ENCODE measurements at places on chromosomes 2 and 18.

DNA sequence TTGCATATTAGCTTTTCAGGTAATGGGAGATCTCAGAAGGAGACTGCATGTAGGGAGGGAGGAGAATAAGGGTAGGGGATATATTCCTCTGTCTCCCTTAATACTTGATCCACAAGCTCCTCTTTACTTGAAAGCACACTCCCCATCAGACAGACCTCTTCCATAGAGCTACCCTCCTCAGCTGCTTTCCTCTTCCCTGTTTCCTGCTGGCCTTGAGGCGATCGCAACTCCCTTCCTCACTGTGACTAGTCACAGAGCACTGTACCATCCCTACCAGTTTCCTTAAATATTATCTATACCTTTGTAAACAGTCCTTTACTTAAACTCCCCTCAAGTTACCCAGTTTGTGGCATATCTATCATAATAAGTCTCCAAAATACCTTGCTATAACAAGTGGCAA is 10.9 kb downstream of the ROCK1 start:
- DNase-seq, result no peak

- no peak for DNase-seq
These were observed 101.9 kb downstream of the TWIST2 start for GRCh38 chr2:238949710-238950345.

GRCh38 chr2:127718271-127718670 is 17.0 kb downstream of the SFT2D3 start:
- no peak for DNase-seq

DNA sequence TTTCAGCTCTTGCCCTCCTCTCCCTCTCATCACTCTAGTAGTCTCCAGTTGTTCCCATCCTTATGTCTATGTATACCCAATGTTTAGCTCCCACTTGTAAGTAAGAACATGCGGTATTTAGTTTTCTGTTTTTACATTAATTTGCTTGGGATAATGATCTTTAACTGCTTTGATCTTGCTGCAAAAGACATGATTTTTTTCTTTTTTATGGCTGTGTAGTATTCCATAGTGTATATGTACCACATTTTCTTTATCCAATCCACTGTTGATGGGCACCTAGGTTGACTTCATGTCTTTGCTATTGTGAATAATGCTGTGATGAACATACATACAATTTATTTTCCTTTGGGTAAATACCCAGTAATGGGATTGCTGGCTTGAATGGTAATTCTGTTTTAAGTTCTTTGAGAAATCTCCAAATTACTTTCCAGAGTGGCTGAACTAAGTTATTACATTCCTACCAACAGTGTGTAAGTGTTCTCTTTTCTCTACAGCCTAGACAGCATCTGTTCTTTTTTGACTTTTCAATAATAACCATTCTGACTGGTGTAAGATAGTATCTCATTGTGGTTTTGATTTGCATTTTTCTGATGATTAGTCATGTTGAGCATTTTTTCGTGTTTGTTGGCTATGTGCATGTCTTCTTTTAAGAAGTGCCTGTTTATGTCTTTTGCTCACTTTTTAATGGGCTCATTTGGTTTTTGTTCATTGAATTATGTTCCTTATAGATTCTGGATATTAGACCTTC is 179.6 kb upstream of the SLC39A10 start:
- DNase-seq, result no peak

GRCh38 chr2:8036366-8036765 is 645.5 kb upstream of the ID2 start:
- DNase-seq, result no peak

Measured in 8988T (cell line).